Osteoblast (primary cell): ENCODE measurements at places on chromosomes 5 and 9.

- no peak for DNase-seq
These were observed 40.8 kb downstream of the SHC3 start for GRCh38 chr9:89137542-89138462.

DNA sequence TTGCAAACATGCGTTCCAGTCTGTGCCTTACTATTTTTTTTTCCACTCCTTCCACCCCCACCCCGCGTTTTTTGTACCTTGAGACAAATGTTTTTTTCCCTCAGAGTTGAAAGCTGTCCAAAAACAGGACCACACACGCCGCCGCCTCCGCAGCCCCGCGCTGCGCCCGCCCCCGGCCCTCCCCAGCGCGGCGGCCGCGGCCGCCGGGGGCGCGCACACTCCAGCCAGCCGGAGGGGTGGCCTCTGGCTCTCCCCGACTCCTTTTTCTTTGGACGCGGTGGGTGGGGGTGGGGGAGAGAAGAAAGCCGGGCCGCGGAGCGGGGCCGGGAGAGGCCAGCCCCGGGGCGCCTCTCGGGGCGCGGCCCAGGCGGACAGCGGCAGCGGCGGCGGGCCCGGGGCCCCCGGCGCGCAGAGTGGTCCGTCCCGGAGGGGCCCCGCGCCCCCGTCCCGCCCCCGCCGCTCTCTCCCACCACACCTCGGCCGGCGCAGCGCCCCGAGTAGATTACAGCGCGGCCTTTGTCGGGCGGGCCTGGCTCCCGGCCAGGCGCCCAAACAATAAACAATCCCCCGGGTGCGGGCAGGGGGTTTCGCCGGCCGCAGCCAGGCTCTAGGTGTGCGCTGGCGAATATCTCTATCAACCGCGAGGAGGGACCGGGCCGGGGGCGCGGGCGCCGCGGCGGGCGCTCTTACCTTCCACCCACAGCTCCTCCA, 10.9 kb downstream of the PTCH1 start:
- DNase-seq = peak; percentile 92

DNA sequence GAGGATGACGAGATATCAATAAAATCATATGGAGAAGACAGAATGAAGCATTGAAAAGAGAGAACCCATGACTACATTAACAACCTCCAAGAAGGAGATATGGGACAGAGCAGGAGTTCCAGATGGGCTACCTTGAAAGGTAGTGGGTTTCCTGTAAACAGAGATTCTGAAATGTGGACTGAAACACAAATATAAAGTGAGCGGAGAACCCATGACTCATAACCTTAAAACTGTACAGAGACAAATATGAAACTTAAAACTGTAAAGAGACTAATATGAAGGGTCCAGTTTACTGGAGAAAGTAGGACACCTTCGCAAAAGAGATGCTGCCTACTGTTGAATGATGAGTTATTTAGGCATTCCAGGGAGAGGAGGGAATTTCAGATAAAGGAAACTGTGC, 383.7 kb downstream of the CAAP1 start:
- DNase-seq = no peak

DNA sequence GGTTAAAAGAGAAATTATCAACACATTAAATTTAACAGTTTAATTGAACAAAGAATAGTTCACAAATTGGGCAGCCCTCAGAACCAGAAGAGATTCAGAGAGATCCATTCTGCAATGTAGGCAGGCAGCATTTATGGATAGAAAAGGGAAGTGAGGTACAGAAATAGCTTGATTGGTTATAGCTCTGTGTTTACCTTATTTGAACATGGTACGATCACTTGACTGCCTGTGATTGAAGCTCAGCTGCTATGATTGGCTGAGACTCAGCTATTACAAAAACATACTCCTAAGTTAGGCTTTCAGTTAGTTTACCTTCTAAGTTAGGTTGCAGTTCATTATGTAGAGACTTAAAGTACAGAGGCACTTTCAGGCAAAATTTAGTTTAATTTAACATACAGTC, 7.3 kb downstream of the CNTRL start:
- no peak for DNase-seq

GRCh38 chr5:61466017-61466416, 134.0 kb downstream of the ZSWIM6 start:
- DNase-seq = no peak

- DNase-seq = peak; percentile 97
These were observed 4.0 kb upstream of the CLIC3 start for GRCh38 chr9:137000177-137000930.

GRCh38 chr9:132756214-132756845, 86.1 kb downstream of the GTF3C4 start:
- DNase-seq = no peak

DNA sequence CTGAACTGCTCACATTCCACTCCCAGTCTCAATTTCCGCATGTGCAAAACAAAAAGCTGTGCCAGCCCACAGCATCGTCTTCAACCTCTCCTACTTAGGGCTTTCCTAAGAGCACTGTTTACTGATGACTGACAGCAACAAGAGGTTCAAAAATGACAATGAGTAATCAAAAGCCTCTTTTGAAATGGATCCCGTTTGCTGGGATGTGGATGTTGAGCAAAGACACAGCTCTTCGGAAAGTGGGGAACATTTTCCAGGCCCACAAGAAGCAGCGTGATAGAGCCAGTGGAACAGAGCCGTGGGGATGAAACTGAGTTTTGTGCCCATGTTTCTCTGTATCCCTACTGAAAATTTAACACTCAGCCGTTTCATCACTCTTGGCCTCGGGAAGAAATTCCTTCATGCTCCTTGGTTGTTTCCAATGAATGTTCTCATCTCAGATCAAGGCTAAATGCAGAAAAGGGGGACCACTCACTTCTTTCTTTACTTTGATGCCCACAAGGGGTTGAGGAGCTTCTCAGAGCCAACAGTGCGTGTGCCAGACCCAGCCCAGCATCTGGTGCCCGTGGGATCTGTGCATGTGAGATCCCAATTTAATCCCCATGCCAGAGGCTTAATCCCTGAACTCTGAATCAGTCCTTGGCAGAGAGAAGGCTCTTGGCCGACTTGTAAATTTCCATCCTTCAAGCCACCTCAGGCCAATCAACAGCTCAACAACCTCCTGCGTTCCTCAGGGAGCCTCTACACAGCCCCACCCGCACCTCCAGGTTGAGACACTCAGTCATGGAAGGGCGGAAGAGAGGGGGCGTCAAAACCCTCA, 230.2 kb upstream of the DAPK1 start:
- DNase-seq = no peak

DNA sequence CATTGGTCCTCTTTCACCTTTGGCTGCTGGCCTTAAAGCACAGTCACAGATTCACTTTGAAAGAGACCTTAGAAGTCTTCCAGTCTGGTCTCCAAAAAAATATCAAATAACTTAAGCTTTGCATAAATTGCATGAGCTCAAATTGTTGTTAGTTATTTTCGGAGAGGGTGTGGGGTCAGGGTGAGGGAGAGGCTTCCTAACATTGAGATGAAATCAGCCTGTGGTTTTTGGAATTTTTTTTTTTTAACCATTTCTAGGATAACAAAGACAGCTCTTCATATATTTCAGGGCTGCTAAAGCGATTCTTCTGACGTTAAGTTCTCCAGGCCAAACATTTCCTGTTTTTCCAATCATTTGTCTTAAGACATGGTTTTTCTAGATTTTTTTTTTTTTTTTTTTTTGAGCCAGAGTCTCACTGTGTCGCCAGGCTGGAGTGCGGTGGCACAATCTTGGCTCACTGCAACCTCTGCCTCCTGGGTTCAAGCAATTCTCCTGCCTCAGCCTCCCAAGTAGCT, 4.5 kb downstream of the OCLN start:
- no peak for DNase-seq

DNA sequence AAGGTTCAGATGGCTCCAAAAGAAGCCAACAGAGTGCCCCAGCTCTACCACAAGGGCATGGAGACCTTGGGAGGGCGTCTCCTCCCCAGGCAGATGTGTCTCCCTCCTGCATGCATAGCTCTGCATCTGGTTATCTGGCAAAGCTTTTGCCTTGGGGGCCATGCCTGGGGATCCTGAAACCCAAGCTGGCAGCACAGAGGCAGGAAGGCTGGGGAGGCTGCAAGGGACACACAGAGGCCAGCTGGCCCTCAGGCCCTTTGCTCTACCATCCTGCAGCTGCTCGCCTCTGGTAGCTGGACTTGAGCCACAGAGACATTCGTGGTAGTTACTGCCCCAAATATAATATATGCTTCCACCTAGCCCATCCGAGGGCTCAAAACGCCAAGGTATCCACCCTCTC, 3.9 kb downstream of the SEPTIN8 start:
- no peak for DNase-seq

- DNase-seq = no peak
These were observed 412 bp downstream of the PHF24 start for GRCh38 chr9:34958411-34958982.

DNA sequence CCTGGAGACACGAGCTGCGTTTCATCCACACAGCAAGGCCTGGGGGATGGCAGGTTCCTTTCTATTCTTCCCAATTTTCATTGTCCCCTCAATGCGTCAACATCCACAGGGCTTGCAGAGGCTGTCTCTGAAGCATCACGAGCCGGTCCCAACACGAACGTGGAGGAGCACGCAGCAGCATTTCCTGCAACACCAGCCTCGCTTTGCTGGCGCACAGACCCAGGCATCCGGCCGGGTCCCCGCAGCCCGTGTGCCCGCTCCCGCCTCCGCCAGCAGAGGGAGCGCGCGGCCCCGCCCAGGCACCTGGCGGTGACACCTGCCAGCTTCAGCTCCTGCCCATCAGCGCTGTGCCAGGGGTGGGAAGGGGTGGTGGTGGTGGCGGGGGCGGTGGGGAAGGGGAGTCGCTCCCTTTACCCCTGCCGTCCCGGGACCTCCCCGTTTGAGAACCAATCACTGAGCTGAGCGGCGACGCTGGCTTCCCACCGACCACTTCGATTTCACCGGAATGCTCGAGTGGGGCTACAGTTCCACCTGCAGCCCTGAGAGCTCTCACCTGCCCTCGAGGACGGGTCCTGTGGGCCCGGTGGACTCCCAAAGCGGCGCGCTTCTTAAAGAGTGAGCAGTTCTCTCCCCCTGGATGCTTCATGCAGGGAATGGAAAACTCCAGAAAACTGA, 464.5 kb downstream of the ICE1 start:
- no peak for DNase-seq

DNA sequence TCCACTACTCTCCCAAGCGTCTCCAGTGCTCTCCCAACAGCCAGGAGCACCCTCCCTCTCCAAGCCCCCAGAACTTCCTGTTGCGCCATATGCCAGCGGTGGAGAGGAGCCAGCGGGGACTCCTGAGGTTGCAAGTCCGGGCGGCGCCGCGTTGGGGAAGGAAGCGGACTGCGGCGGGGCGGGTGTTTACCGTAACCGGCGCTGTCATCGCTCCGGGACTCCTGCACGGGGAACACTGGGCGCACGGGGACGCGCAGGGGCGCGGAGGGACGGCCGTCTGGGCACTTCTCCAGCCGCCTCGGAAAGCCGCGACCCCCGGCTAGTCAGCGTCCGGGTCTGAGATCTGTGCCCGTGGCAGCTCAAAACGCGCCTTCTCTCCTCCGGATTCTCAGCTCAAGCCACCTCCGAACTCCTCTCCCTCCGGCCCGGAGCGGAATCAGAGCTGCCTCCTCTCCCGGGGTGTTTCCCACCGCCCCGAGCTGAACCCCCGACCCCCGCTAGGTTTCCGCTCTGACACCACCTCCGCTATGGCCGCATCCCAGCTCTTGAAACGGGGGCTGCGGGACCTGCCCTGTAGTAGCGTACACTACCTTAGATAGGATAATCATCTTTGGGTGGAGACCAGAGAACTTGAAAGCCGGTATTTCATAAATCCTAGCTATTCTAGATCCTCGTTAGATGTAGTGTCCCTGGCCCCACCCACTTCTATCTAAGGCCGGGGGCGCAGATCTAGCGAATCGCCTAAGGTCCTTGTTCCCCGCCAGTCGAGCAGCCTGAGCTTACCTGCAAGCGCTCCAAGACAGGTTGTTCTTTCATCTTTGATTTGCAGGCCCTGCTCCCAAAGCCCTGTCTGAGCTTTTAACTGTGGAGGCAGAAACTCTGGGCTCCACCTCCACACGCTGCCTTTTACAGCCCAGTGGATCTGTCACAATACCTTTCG, at the start of gene TRPM6:
TRPM6 (minus strand) TSS at position 881 of the 940 bp plus-strand sequence; CDS start at position 816, 65 bp downstream.
- peak; percentile 73 for DNase-seq

DNA sequence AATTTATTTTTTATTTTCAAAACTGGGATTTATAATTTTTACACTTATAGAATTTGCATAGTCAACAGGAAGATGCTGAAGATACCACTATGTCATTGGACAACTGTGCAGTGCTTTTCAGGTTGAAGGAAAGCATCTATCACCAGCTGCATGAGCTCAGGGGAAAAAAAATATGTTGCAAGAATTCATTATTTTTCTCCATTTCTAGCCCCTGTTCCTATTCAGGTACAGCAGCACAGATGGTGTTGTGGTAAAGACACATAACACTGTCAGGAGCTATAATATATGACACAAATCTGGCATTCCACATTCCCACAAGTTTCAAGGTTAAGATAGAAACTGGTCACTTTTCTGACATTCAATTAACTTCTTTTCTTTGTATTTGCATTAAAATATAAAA, 1088.6 kb downstream of the MAT2B start:
- no peak for DNase-seq

GRCh38 chr5:120769312-120769872, 305.3 kb downstream of the PRR16 start:
- DNase-seq = no peak

DNA sequence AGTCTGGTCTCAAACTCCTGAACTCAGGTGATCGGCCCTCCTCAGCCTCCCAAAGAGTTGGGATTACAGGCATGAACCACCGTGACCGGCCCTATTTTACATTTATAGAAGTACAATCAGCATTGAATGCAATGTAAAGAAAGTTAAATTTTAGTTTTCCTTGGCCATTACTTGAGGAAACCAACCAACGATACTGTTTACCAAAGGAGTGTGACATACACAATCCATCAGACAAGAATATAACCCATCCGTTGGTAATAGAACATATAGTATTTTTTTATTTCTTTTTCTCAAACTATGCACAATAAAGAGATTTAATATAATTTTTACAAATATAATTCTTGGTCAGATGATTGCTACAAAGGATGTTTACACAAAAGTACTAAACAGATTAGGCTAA, 63.1 kb upstream of the MOCS2 start:
- DNase-seq = no peak

GRCh38 chr5:177134697-177135225, 1.2 kb downstream of the NSD1 start:
- peak; percentile 21 for DNase-seq

DNA sequence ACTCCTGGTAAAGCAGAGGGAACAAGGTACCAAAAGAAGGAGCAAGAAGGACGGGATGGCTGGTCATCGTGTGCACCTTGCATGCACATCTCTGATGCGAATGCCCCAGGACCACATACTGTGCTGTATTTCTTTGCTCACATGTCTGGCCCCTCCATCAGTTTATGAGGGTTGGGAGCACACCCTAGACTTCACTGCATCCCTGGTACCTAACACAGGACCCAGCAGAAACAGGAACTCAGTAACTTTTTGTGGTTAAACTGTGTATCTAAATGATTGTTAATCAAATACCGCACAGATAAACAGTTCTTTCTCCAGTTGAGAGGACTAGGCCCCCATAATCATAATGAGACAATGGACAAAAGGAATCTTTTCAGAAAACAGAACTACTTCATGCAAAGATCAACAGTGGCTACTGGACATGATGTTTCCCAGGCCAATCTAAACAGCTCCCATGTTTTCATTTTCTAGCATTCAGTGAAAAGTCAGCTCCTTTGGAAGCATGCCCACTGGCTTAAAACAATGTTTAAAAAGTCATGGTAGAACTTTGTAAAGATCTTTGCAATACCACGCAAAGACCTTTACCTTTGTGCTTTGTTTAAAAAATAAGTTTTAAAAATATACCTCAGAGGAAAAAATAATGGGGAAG, 55.5 kb upstream of the IFNK start:
- no peak for DNase-seq
